Activated B cell treated with CpG ODN at 0.5 μM for 24 hours (primary cell): ENCODE measurements at places on chromosomes 2 and 18.

- DNase-seq: no peak
These were observed 22.6 kb downstream of the MAIP1 start for GRCh38 chr2:199977984-199978415.

GRCh38 chr2:43832457-43832856, 6.2 kb downstream of the ABCG5 start:
- DNase-seq: no peak

GRCh38 chr2:98826856-98827255, 95.9 kb upstream of the MGAT4A start:
- no peak for DNase-seq

- DNase-seq: no peak
These were observed 22.4 kb upstream of the PMAIP1 start for GRCh38 chr18:59877361-59877760.

DNA sequence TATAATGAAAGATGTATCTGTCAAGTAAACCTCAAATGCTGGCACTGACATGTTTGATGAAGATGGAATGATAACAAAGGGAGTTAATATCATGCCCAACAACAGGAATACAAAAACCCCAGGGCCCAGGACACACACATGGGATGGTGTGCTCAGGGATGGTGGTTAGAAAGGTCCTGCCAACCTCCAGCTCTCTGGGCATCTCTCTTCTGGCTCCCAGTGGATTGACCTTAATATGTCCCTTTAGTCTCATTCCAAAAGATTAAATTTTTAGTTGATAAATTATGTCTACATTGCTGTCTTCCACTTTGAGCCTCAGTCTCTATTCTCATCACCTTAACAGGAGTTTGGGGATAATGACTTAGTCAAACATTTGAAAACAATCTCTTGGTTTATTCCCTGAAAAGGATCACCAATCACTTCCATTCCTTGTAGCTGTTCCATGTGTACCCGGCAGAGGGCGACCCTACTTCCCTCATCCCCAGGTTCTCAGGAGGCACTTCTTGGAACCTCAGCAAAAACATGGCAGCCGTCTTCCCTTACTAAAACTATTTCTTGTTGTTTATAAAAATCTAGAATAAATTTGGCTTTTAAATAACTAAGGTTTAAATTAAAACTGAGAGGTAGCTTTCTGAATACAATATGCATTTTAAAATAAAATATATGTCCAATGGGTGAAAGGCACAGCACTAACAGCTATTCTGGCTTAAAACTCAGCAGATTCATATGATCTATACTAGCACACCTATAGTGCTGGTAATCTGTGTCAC, 29.6 kb downstream of the MCEE start:
- DNase-seq: no peak

DNA sequence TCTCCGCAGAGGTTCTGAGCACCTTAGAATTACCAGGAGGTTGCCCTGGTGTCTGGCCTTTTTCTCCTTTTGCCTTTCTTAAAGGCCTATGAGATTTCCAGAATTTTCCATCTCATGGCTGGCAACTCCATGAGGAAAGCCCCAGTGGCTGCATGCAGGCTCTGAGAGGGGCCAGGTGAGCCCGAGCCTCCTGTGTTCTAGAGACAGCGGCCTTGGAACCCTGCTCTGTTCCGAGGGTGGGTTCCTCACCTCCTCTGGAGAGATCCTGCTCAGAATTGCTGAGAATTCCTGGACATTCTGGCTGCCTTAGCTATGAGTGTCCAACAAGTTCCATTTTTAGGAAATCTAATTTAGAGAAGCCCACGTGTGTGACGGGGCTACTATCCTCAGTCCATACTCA, 35.7 kb upstream of the HPCAL1 start:
- DNase-seq: no peak

DNA sequence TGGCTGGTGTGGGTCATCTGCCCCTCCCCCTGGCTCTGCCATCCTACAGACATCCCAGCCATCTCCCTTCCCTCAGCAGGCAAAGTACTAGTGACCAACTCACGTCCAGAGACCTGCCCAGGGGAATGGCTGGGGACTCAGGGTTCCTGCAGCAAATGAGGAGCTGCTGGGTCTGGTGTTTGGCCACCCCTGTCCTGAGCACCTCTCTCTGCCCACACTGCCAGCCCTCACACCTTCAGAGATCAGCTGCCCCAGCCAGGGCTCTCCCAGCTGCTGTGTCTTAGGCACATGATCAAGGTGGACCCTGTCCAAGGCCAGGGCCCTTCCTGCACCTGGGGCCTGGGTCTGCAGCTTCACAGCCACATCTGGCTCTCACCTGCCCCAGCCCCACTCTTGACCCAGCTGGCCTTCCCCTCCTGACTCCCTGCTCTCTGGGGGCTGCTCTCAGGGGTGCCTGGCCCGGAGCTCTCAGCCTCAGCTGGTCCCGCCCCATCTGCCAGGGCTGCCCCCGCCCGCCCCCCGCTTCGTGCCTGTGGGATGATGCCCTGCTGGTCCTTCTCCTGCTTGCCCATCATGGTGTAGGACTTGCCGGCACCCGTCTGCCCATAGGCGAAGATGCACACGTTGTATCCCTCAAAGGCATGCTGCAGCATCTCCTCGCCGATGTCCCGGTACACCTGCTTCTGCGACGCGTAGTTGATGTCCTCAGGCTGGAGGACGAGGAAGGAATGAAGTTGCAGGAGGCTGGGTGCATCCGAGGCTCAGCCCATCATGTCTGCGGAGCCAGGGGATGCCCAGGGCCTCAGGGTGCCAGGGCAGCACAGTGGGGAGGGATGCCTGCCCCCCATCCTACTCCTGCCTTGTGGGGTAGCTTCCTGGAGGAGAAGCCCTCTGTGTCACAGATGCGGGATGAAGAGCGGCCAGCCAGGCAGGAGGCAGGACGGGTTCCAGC, 32.2 kb downstream of the KIF1A start:
- no peak for DNase-seq

DNA sequence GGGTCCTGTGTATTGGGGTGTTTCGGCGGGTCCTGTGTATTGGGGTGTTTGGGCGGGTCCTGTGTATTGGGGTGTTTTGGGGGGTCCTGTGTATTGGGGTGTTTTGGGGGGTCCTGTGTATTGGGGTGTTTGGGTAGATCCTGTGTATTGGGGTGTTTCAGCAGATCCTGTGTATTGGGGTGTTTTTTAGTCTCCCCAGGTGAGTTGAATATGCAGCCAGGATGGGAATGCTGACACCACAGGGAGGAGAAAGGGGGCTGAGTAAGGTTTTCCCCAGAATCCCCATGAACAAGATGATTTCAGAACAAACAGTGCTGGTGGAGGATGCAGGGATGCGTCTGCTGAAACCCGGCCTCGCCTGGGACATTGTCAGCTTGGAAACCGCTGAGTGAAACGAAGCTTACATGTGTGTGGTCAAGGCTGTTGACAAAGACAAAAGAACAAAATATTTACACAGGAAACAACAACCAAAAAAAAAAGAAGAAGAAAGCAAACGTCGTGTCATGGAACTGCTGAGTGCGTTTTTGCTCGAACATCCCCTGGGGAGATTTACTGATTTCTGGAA, 88.5 kb upstream of the ODC1 start:
- no peak for DNase-seq

- DNase-seq: no peak
These were observed 172.9 kb downstream of the GALNT1 start for GRCh38 chr18:35754464-35754863.

- no peak for DNase-seq
These were observed 102.2 kb upstream of the ASB18 start for GRCh38 chr2:236366397-236366796.

- no peak for DNase-seq
These were observed 90.0 kb upstream of the HS6ST1 start for GRCh38 chr2:128408349-128409305.

DNA sequence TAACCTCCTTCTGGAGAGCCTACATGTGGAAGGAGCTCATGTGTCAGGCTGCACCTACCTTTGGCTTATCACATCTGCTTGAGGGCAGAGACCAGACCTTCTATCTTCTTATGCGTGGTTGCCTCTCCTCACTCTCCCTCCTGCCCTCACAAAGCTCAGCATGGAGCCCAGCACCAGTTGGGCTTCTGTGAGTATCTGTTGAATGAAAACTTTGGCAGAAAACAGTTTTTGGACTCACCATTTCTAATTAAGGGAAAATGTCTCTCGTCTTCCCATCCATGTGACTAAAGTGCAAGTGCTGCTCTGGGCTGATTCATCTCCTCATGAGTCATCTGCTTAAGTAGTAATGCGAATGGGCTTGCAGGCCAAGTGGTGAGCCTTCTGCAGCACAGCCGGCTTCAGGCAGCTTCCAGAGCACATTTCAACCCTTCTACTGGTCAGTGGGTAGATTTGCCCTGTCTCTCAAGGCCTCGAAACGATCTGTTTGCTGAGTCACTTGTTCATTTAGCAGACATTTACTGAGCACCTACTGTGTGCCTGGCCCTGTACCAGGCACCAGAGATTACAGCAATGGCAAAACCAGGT, 102.6 kb downstream of the VSNL1 start:
- no peak for DNase-seq

GRCh38 chr2:40953341-40953740, 501.5 kb upstream of the SLC8A1 start:
- DNase-seq: no peak

- DNase-seq: no peak
These were observed 38.4 kb upstream of the PAPOLG start for GRCh38 chr2:60717691-60718090.
